H1 (cell line): ENCODE measurements at places on chromosomes 11 and 22. TPM values are rescaled to one million over a fixed set of nuclear protein-coding genes. Genes with fewer than 3 reads are reported as not detected.

GRCh38 chr11:19740586-19740985 is 27.9 kb downstream of the NAV2 start:
- no peak overlapping the region for H3K4me3 ChIP-seq
- no peaks in the 10 kb centered on the region for H3K36me3 ChIP-seq
- H3K27me3 ChIP-seq: no peaks in the 10 kb centered on the region
- H3K27ac ChIP-seq: no peak overlapping the region
- no peak for DNase-seq

GRCh38 chr11:117045196-117045595 is 53.0 kb downstream of the SIK3 start:
- DNase-seq: no peak
- no peaks in the 10 kb centered on the region for H3K27me3 ChIP-seq
- no peak overlapping the region for H3K27ac ChIP-seq
- no peaks in the 10 kb centered on the region for H3K36me3 ChIP-seq
- H3K4me3 ChIP-seq: no peak overlapping the region

- H3K4me3 ChIP-seq: no peak overlapping the region
- H3K4me1 ChIP-seq: no peaks in the 10 kb centered on the region
- no peaks in the 10 kb centered on the region for H3K36me3 ChIP-seq
- no peak for DNase-seq
Observed at GRCh38 chr22:29125844-29126243, 53.0 kb downstream of the KREMEN1 start.

The ZNF214 gene
- total RNA-seq: 3.2 and 5.0 TPM in 2 replicates

The OR52H1 gene
- not detected in 2 replicates for total RNA-seq

The HIC2 gene
- total RNA-seq: 21.9 and 23.3 TPM in 2 replicates

- no peak overlapping the region for H3K27ac ChIP-seq
- H3K36me3 ChIP-seq: no peaks in the 10 kb centered on the region
- no peaks in the 10 kb centered on the region for H3K27me3 ChIP-seq
- DNase-seq: no peak
Observed at GRCh38 chr11:87013912-87014825, 23.6 kb upstream of the TMEM135 start.

DNA sequence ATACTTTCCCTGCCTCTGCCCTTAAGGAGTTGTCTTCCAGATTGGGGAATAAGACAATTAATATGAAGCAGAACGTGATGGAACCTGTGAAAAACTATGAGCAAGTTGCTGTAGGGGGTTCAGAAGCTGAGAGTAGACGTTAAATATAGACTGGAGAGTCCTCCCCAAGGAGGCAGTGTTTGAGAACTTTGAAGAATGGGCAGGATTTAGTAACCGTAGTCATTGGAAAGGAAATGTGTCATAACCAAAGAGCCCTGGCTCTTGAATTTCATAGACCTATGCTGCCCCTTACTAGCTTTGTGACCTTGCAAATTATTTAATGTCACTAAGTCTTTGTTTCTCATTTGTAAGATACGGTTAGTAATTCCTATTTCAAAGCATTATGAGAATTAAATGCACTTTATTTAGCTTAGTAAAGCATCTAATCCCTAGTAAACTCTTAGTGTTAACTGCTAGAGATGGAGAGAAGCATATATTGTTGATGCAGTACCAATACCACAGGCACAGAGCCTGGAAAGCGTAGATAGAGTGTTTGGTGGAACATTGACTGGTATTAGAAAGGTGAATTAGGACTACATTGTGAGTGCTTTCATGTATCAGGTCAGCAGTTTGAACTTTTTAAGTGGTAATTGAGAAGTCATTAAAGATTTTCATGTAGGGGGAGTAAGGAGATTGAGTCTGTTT is 54.1 kb downstream of the MCAM start:
- H3K4me3 ChIP-seq: no peak overlapping the region
- H3K36me3 ChIP-seq: no peaks in the 10 kb centered on the region
- H3K27ac ChIP-seq: no peak overlapping the region
- H3K27me3 ChIP-seq: no peaks in the 10 kb centered on the region
- DNase-seq: no peak
- H3K4me1 ChIP-seq: no peaks in the 10 kb centered on the region

- peaks cover 100% of the 10 kb centered on the region for H3K27me3 ChIP-seq
- no peaks in the 10 kb centered on the region for H3K36me3 ChIP-seq
- no peak overlapping the region for H3K27ac ChIP-seq
- DNase-seq: no peak
Observed at GRCh38 chr11:44319170-44319551, 9.2 kb upstream of the ALX4 start.

GRCh38 chr22:37260155-37260795 is 16.2 kb upstream of the RAC2 start:
- H3K27ac ChIP-seq: no peak overlapping the region
- no peak for DNase-seq
- H3K4me1 ChIP-seq: peaks cover 4% of the 10 kb centered on the region
- no peaks in the 10 kb centered on the region for H3K36me3 ChIP-seq

The TRMU gene
- total RNA-seq: 67.7 and 70.6 TPM in 2 replicates

The PIK3C2A gene
- total RNA-seq: 117 and 127 TPM in 2 replicates

The C11orf16 gene
- not detected in 2 replicates for total RNA-seq
